ENCODE measurements at places on chromosomes 2 and 18.

- no peak for DNase-seq
Measured at GRCh38 chr2:163207693-163208370, 369.3 kb upstream of the KCNH7 start.

- DNase-seq = no peak
Measured at GRCh38 chr18:66078925-66079800, 328.4 kb downstream of the CDH7 start.

- no peak for DNase-seq
Measured at GRCh38 chr2:108905906-108906305, 83.1 kb downstream of the EDAR start.

GRCh38 chr18:55317864-55318263 lies 270.1 kb downstream of the TCF4 start:
- DNase-seq = no peak

- DNase-seq = no peak
Measured at GRCh38 chr2:231246171-231246842, 47.9 kb downstream of the ARMC9 start.
